ENCODE measurements at places on chromosomes 4 and X. TPM values are rescaled to one million over a fixed set of nuclear protein-coding genes. Genes with fewer than 3 reads are reported as not detected.

Gene NUDT10
- total RNA-seq = 0.59 TPM

Gene CBR4
- 22.6 TPM for total RNA-seq

DNA sequence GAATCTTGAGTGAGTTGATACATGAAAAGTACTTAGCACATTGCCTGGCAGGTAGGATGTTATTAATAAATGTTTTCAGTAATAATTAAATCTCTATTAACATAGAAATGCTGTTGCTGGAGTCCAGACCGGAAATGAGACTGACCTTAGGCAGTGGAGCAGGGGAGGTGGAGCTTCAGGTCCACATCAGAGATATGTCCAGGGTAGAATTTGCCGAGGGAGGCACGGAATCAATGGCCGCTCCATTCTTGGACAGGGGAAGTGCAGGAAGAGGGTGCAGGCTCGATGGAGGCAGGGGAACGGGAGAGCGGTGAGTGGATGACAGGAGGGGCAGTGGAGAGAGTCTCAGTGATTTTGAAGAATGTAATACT, 107.3 kb downstream of the GATB start:
- DNase-seq = no peak

DNA sequence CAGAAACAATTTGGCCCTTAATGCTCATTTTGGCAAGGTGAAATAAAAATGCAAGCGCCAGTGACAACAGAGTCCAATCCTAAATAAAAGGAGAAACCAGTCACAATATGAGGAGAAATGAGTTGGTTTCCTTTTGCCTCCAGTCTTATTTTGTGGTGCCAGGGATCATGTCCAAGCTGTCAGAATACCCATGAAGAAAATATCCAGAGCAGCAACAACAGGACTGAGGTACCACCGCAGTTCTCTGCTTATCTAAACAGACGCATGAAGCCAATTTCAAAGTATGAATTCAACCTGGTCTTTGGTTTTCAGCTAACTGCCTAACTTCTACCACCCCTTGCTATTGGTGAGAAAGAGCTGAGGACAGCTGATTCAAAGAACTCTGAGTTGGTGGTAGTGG, 199.9 kb upstream of the MAGEB2 start:
- no peak for DNase-seq

- no peak for DNase-seq
Observed at GRCh38 chr4:166121897-166122296, 248.9 kb downstream of the TLL1 start.

Measured in osteocyte (in vitro differentiated cells).